ENCODE measurements at places on chromosomes 7 and 10. TPM values are rescaled to one million over a fixed set of nuclear protein-coding genes. Genes with fewer than 3 reads are reported as not detected.
A peak's percentile ranks its signal among the peaks of the same experiment; 100 is the strongest.

DNA sequence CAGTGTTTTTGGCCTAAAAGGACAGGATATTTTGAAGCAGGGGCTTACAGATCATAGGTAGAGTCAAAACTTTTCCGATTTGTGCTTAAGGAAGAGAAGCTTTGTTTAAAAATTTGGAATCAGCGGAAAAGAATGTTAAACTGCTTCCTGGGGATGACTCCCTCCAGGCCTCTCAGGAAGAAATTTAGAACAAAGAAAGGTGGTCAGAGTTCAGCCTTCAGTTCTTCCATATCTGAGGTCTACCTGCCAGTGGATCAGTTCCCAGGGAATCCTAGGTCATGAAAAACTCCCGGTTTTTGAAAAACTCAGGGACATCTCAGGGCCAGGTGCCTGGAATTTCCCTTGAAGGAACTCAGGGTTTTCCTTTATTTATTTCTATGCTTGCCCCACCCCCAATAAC, 100.3 kb downstream of the MCU start:
- no peaks in the 10 kb centered on the region for H3K27me3 ChIP-seq
- H3K36me3 ChIP-seq = no peaks in the 10 kb centered on the region
- no peak for DNase-seq
- peaks cover 28% of the 10 kb centered on the region for H3K4me1 ChIP-seq

DNA sequence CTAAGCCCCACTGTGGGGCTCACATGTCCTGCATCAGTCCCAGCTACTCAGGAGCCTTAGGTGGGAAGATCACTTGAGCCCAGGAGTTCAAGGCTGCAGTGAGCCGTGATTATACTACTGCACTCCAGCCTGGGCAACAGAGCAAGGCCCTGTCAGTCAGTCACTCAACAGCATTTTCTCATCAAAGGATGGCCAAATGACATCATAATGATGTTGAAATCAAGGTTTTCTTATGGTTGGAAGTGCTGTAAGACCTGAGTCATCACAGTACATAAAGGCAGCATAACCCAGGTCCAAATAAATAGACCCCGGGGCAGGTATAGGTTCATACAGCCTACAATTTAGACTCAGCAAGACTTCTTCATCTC, 341.1 kb downstream of the PARD3 start:
- no peak for DNase-seq
- no peaks in the 10 kb centered on the region for H3K27me3 ChIP-seq
- H3K4me3 ChIP-seq = no peak overlapping the region

- H3K4me1 ChIP-seq = no peaks in the 10 kb centered on the region
- no peak for DNase-seq
- no peak overlapping the region for H3K4me3 ChIP-seq
Measured at GRCh38 chr7:134058980-134059379, 68.2 kb upstream of the LRGUK start.

DNA sequence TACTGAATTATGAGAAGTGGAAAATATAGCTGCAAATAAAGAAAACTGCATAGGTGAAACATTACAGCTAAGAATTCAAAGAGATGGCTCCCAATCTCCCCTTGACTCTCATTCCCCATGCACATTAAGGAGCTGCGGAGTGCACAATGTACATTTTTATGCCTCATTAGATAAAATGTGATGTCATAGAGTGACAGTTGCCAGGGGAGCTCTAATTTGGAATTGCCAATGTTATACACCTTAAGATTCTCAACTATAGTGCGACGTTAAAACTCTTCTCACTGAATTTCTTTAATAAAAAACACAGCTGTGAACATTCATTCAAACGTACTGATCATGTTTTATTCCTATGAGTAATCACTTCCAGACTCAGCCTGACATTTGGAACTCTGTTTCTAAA, 386.9 kb upstream of the CELF2 start:
- H3K27ac ChIP-seq = no peak overlapping the region
- H3K4me3 ChIP-seq = no peak overlapping the region
- H3K27me3 ChIP-seq = no peaks in the 10 kb centered on the region

- DNase-seq = no peak
- H3K4me1 ChIP-seq = no peaks in the 10 kb centered on the region
- peaks cover 11% of the 10 kb centered on the region for H3K27me3 ChIP-seq
- H3K4me3 ChIP-seq = no peak overlapping the region
- no peaks in the 10 kb centered on the region for H3K36me3 ChIP-seq
- H3K27ac ChIP-seq = no peak overlapping the region
Measured at GRCh38 chr10:17443707-17444387, 10.5 kb downstream of the ST8SIA6 start.

DNA sequence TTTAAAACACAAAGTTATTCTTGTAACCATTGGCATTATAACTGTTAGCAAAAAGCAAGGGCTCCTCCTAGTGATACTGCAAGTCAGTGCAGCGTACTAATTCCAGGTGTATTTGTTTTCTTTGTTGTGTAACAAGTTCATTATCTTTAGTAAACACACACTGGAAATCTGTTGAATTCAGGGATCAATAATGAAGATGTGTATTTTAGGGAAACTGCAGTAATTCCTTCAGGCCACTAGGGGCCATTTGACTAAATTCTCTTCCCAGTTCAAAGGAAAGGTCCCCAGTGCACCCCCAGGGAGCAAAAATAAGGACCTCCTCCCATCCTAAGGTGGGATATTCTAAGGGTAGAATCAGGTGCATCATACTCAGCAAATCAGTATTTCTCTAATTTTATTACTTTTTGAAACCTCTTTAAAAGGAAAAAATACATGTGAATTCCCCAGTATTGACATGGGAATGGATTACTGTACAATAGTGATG, 158.6 kb upstream of the LYZL1 start:
- H3K4me1 ChIP-seq = peaks cover 11% of the 10 kb centered on the region
- DNase-seq = no peak
- no peaks in the 10 kb centered on the region for H3K36me3 ChIP-seq
- no peak overlapping the region for H3K27ac ChIP-seq
- no peak overlapping the region for H3K4me3 ChIP-seq

The SFTPA1 gene
- total RNA-seq = 0.64 TPM

The STAMBPL1 gene
- 0.90 TPM for total RNA-seq

GRCh38 chr10:102642736-102643335, 1.4 kb upstream of the TRIM8 start:
- H3K27ac ChIP-seq = peak overlapping the region; percentile 99
- H3K27me3 ChIP-seq = no peaks in the 10 kb centered on the region
- peaks cover 22% of the 10 kb centered on the region for H3K4me1 ChIP-seq
- H3K36me3 ChIP-seq = no peaks in the 10 kb centered on the region
- peak; percentile 80 for DNase-seq
- H3K4me3 ChIP-seq = peak overlapping the region; percentile 94

DNA sequence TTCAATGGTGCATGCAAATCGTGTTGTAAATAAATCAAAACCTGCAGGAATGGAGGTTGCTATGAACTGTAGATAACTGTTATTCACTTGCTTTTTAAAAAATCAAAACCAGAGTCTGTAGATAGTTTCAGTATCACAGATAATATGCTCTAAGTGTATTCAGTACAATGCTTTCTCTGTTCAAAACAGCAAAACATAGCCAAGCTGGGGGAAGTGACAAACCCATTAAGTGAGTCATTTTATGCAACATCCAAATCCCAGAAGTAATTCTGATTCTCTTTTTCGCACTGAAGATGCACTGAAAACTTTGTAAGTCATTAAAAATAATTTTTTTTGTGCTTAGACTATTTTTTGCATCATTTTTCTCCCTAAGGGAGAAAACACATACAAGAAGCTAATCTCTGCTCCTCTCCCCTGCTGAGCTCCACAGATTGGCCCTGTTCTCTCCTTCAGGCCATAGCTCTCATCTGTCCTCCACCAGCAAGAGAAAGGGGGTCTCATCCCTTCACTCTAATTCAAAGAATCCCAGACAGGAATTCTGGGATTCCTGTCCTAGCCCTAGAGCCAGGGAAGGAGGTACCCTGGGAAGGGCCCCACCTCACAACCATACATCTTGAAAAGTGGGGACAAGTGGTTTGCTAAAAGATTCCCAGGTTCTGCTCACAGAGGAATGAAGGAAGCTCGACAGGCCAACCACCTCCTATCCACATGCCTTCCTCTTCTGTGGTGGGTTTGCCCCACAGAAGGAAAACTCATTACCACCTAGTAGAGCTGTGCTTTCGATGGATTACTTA, 4.9 kb downstream of the PRTFDC1 start:
- no peak overlapping the region for H3K4me3 ChIP-seq
- H3K4me1 ChIP-seq = no peaks in the 10 kb centered on the region
- no peaks in the 10 kb centered on the region for H3K36me3 ChIP-seq
- DNase-seq = no peak

DNA sequence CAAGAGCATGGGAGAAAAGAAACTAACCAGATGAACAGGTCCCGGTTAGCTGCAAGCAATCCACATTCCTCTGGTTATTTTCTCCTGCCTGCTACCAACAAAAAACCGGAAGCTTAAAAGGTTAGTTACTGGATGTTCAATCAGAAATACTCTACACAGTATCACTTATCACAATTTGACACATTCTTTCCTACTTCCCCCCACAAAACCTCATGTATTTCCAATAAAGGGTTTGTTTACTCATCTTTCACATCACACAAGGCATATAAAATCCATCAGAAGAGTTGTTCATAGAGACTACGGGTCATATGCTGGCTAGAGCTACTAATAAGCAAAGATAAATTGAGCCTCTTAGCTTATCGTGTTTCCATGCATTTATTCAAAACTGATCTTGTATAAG, 4.8 kb downstream of the SLC25A28 start:
- H3K27me3 ChIP-seq = no peaks in the 10 kb centered on the region
- H3K27ac ChIP-seq = no peak overlapping the region
- DNase-seq = no peak
- H3K4me3 ChIP-seq = no peak overlapping the region
- H3K36me3 ChIP-seq = peaks cover 47% of the 10 kb centered on the region
- peaks cover 29% of the 10 kb centered on the region for H3K4me1 ChIP-seq

GRCh38 chr7:139791316-139791715, 13.5 kb upstream of the HIPK2 start:
- H3K36me3 ChIP-seq = no peaks in the 10 kb centered on the region
- H3K27ac ChIP-seq = peak overlapping the region; percentile 72
- no peaks in the 10 kb centered on the region for H3K27me3 ChIP-seq
- no peak overlapping the region for H3K4me3 ChIP-seq
- peaks cover 14% of the 10 kb centered on the region for H3K4me1 ChIP-seq

- H3K4me1 ChIP-seq = no peaks in the 10 kb centered on the region
- no peak for DNase-seq
- no peaks in the 10 kb centered on the region for H3K36me3 ChIP-seq
- no peak overlapping the region for H3K27ac ChIP-seq
- no peak overlapping the region for H3K4me3 ChIP-seq
- no peaks in the 10 kb centered on the region for H3K27me3 ChIP-seq
Measured at GRCh38 chr7:28580665-28581064, 168.3 kb downstream of the CREB5 start.

DNA sequence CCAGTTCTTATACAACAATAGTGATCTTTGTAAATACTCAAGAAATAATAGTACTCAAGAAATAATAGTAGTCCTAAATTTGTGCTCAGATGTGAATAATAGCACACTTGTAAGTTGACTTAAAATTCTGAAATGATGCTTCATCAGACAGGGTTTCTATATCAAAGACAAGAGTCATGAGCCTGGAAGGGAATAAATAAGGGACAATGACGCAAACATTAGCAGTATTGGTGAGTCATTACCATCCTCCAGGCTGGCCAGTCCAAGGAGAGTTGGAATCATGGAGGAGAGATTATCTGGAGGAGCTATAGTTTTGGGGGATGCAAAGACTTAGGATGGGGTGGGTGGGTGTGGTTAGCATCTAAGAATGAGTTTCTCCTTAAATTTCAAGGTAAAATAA, 6.1 kb upstream of the SH3PXD2A start:
- H3K36me3 ChIP-seq = no peaks in the 10 kb centered on the region
- H3K4me1 ChIP-seq = peaks cover 4% of the 10 kb centered on the region
- no peak overlapping the region for H3K4me3 ChIP-seq
- DNase-seq = no peak

DNA sequence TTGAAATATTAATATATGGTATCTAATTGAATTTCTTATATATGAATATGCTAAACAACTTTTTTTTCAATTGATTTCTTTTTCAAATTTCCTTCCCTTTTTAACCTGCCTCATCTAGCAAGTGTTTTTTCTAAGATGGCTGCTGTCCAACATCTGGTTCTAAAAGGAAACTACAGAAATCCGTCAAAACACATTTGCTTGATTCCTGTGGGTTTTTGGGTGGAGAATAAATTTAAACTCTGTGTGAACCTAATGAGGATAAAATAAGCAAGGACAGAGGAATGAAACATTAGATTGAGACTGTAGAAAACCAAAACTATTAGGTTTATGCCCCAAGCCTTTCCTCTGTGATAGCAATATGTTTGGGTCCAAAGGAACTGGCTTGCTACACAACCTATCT, 75.5 kb upstream of the STARD3NL start:
- H3K27me3 ChIP-seq = no peaks in the 10 kb centered on the region
- H3K4me1 ChIP-seq = no peaks in the 10 kb centered on the region
- no peaks in the 10 kb centered on the region for H3K36me3 ChIP-seq
- no peak overlapping the region for H3K27ac ChIP-seq
- no peak for DNase-seq

DNA sequence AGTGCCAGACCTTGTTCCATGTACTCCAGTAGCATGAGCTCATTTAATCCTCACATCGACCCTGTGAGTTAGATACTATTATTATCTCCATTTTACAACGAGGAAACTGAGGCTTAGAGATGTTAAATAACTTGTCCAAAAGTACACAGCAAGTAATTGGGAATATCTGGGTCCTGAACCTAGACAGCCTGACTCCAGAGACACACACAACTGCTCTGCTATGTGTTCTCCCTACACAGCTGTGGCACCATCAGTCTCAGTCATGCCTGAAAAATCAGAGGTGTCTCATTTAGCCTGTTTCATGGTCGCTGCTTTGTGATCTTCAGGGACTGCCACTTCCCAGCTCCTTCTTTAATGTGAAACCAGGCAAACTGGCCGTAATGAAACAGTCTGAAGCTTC, 56.5 kb downstream of the COL1A2 start:
- no peak overlapping the region for H3K27ac ChIP-seq
- no peaks in the 10 kb centered on the region for H3K36me3 ChIP-seq
- no peak for DNase-seq
- no peaks in the 10 kb centered on the region for H3K27me3 ChIP-seq
- H3K4me3 ChIP-seq = no peak overlapping the region
- peaks cover 3% of the 10 kb centered on the region for H3K4me1 ChIP-seq

The LIPN gene
- total RNA-seq = not detected

The PLCE1 gene
- total RNA-seq = 4.1 TPM

- no peaks in the 10 kb centered on the region for H3K27me3 ChIP-seq
- H3K4me3 ChIP-seq = no peak overlapping the region
- peaks cover 9% of the 10 kb centered on the region for H3K4me1 ChIP-seq
Measured at GRCh38 chr7:77330169-77330882, 85.8 kb downstream of the GSAP start.

- H3K36me3 ChIP-seq = no peaks in the 10 kb centered on the region
- H3K4me3 ChIP-seq = no peak overlapping the region
- no peaks in the 10 kb centered on the region for H3K4me1 ChIP-seq
- DNase-seq = no peak
Measured at GRCh38 chr7:12291870-12292269, 80.8 kb downstream of the TMEM106B start.

The DYNC1I1 gene
- 3.1 TPM for total RNA-seq
